ENCODE measurements at places on chromosomes 4 and X.

GRCh38 chr4:43251841-43252240, 359.3 kb downstream of the GRXCR1 start:
- no peak for DNase-seq

DNA sequence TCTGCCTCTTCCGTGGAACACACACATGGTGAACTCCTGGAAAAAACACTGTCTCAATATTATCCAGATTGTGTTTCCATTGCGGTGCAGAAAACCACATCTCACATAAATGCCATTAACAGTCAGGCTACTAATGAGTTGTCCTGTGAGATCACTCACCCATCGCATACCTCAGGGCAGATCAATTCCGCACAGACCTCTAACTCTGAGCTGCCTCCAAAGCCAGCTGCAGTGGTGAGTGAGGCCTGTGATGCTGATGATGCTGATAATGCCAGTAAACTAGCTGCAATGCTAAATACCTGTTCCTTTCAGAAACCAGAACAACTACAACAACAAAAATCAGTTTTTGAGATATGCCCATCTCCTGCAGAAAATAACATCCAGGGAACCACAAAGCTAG, 87.9 kb downstream of the TET2 start:
- no peak for DNase-seq

- no peak for DNase-seq
Measured at GRCh38 chr4:52606726-52607125, 52.4 kb downstream of the USP46 start.

DNA sequence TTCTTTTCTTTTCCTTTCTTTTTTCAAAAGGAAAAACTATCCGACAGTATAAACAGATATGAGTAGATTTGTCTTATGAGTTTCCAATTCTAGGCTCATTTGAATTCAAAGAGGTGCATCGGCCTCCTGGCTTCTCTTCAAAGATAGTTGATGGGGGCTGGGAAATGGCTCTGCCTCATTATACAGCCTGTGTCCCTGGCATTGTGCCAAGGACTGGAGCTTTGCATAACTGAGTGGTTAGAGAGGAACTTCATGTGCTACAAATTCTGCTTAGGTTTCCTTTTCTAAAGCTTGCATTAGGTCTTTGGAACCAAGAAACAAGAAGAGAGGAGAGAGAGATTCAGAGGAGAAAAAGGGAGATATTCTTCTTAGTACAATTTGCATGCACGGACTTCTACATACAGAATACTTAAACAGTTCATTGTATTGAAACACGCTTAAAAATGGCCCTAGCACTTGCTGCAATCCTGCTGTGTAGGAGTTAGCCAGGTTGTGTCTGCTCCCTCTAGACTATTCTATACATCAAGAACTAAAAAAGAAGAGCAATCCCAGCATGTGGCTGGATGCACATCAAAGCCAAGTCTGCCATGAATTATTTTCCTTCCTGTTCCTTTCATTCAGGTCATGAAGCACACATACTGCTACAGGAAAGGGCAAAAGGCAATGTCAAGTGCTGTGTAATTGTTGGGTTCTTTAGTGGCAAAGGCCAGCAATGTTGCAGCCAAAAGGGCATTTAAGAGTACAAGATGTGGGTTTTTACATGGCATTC, 70.9 kb downstream of the INTS12 start:
- no peak for DNase-seq

- DNase-seq, result peak; percentile 39
Measured at GRCh38 chrX:1212532-1212931, at the start of gene CRLF2. Gene CRLF2, minus strand, starts transcription at chrX:1212649. Its CDS starts 15 bp downstream, at chrX:1212634.

DNA sequence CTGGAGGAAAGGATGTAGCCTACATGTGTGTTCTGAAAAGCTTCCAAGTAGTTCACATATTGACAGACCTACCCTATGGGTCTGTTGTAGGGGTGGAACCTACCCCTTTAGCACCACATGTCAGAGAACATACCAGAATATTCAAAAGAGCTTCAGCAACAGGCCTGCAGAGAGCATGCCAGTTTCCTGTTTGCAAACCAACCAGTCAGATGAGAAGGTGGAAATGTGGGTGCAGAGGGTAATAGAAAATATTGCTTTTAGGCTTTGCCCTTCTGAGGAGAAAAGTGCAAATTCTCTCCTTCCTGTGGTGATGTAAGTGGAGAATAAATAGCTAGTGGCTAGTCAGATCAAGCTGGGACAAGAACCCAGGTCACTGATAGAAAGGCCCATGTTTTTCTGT, 16.4 kb downstream of the INTS6L start:
- DNase-seq, result no peak

DNA sequence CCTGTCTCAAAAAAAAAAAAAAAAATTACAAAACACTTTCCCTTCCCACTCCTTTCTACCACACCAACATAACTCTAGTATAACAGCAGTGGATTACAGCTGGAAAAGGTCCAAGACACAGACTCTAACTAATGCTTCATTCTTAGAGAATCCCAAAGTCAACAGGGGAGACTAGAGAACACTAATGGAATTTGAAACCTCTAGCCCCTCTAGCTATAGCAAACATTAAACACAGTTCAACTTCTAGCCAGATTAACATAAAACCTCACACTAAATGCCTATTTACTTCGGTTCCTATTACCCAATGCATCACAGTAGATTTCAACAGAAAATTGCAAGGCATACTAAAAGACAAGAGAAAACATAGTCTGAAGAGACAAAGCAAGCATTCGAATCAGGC, 10.5 kb upstream of the DHX15 start:
- no peak for DNase-seq

GRCh38 chr4:88718098-88718497, 20.5 kb upstream of the NAP1L5 start:
- DNase-seq, result no peak

GRCh38 chr4:1910643-1911042, 39.5 kb downstream of the NSD2 start:
- no peak for DNase-seq

- no peak for DNase-seq
Measured at GRCh38 chr4:31791666-31792065, 1071.5 kb downstream of the PCDH7 start.

- no peak for DNase-seq
Measured at GRCh38 chr4:87669373-87669772, 19.3 kb downstream of the DMP1 start.

DNA sequence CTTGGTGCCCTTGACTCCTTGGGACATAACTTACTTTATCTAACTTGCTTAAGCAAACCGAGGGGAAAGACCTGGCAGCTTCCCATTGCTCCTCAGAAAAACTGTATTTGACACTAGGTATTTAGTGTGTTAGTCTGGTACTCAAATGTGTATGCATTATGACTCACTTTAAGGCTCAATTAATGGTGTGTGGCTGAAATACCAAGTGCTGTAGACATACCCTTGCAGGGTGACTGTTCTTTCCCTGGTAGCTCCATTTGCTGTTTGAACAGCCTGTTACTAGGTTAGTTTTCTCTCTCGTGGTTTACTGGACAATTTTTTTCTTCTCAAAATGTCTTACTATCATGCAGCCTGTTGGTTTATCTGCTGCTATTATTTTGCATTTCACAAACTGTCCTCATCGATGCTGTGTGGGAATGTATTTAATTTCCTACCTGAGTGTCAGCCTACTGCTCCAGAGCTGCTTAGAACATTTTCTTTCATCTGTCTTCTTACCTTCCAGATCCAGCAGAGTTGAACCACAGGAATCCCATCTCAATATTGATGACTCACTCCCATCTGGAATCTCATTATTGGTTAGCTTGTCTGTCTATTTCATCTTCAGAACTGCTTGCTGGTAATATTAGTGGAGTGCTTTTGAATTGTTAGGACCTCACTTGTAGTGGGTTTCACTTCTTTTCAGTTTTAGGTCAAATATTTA, 158.0 kb upstream of the FAT1 start:
- DNase-seq, result no peak

- DNase-seq, result no peak
Measured at GRCh38 chr4:25759101-25759500, 103.5 kb downstream of the SLC34A2 start.

GRCh38 chr4:180120068-180120467, 2123.1 kb upstream of the TENM3 start:
- DNase-seq, result no peak

DNA sequence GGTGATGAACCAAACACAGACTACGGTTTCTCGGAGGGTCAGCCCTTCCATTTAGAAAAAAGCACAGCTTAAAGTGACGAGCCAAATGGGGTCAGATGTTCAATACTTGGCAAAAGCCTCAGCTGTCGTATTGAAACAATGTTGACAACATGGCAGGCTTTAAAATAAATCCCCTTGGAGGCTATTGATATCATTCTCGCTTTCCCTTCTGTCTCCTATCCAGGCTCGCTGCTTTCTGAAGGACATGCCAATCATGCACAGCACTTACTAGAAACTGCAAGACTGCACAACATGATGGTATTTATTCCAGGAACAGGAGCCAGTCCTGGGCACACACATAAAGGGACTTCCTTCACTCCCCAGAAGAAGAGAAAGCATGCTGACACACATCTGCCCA, 137.9 kb downstream of the SLC7A11 start:
- DNase-seq, result no peak

GRCh38 chr4:138037696-138038095, 204.5 kb downstream of the SLC7A11 start:
- DNase-seq, result no peak

GRCh38 chrX:17668929-17669328, 68.4 kb upstream of the SCML1 start:
- no peak for DNase-seq

DNA sequence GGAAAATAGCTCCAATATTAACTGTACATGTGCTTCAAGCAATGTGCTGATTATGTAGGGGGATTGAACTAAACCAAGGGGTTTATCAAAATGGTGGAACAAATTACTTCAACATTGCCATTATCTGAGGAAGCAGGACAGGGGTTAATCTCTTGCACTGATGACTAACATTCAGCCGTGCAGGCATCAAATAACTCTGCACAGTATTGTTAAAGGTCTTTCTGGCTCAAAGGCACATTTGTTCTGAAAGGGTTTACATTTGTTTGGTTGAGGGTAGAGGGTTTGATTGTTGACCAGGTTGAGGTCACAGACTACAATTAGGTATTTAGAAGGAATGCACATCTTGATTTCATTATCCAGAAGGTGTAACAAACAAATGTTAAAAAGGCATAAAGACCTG, 32.2 kb upstream of the CCSER1 start:
- no peak for DNase-seq

DNA sequence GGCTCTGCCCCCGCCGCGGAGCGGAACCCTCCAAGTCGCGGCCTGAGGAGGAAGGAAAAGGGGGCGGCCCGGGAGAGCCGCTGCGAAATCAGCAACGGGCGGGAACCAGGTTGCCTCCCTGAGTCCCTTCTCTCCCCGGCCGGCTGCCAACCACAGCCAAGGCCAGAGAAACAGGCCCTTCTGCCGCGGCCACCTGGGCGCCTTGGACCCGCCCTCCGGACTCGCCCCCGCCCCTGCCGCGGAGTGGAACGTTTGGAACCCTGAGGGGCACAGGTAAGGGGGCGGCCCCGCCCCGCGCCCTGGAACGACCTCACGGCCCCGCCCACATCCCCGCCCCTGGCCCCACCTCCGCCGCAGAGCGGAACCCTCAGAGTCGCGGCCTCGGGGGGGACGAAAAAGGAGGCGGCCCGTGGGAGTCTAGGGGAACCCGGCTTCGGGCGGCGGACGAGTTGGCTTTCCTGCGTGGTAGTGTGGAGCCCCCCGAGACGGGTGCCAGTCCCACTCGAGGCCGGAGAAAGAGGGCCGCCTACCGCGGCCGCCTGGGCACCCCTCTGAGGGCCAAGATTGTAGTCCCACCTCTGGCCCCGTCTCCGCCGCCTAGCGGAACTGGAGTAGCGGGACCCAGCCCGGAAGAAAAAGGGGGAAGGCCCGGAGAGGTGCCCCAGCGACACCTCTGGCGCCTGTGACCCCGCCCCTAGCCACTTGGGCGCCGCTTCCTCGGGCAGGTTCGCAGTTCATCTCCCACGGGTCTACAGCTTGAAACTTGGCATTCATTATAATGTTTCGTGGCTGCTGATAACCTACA, 669 bp upstream of the PHKA2 start:
- peak; percentile 84 for DNase-seq

DNA sequence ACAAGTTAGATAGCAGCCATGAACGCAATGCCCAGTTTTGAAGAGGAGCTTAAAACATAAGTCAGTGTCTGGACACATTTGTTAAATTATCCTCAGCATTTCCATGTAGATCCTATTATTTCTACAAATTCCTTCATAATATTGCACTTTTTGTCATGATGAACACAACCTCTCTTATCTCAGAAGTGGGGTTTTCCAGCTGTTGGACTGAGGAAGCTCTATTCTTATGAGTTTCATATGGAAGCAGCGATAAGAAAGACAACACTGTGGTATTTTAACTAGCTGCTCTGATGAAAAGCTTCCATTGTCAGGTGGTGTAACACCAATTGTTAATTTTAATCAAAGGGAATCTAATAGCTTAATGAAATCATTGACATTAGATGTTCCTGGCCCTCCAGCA, 308.7 kb downstream of the GBA3 start:
- no peak for DNase-seq
